ENCODE measurements at places on chromosomes 1 and 21.

GRCh38 chr1:173937062-173937461 lies 19.9 kb upstream of the SERPINC1 start:
- no peak for DNase-seq

DNA sequence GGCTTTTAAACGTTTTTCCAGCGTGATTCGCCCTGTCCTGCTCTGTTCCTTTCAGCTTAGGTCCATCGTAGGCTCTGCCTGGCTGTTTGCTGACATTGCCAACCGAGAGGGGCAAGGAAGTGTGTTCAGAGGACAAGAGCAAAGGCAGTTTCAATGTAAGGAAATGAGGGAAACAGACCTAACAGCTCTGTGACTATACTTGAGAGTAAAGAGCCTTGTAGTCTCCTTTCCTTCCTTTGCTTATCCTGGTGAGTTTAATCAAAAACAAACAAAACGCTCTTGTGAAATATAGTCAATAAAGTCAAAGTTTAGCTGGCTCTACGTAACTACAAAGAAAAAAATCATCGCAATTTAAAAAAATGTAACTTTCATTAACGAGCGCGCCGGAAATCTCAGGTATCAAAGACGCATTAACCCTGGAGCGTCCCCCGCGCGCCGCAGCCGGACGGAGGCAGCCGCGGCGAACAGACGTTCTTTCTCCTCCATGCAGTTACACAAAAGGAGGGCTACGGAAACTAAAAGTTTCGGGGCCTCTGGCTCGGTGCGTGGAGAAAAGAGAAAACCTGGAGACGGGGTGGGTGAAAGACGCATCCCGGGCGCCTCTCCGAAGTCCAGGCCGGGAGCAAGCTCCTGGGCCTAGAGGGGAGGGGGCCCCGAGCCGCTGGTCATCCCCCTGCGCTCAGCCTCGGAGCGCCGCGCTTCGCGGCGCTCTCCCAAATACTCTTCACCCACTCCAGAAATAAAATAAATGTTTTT lies 617 bp upstream of the ADGRL2 start:
- peak; percentile 38 for DNase-seq

DNA sequence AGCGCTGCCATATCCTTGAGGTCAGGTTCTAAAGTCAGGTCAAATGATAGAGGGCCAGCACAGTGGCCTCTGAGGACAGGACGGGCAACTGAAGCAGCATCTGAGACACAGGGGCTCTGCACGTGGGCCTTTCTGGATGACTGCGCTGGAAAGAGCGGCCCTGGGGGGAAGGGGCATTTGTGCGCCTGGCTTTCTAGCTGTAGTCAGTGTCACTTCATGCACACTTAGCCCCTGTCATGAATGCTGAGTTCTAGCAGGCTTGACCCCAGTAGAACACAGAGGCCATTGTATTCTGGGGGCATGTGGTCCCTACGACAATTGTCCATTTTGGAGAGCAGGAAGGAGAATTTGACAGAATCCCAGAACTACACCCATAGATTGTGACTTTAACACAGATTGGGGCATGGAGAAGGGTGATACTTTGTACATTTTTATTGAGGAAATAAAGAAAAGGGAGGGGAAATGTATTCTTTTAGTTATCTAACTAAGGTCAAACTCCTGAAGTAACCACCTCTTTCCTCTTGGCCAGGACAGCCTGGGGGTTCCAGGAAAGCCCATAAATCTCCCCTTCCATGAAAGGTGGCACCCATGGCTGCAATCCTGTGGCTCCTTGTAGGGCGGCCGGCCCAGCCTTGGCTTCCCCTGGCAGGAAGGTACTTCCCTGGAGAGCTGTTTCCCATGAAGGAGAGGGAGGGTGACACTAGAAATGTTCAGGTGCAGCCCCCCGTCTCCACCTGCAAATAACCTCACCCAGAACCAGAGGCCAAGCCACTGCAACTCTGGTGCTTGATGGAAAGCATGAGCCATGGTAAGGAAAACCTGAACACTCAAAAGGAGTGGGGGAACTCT lies 34.4 kb downstream of the NTPCR start:
- no peak for DNase-seq

DNA sequence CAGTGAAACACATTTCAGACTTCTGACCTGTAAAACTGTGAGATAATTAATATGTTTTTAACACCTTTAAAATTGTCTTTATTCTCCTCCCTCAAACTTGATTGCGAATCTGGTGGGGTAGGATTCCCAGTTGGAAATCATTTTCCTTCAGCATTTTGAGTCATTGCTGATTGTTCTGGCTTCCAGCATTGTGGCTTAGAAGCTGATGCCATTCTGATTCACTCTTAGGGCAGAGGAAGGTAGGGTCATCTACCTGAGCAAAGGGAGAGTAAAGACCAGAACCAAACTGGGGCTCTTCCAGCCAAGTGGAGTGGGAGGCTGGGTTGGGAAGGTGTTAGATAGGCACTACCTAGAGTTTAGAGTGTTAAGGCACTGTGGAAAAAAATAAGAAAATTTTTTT lies 61.2 kb downstream of the MPZL1 start:
- no peak for DNase-seq

DNA sequence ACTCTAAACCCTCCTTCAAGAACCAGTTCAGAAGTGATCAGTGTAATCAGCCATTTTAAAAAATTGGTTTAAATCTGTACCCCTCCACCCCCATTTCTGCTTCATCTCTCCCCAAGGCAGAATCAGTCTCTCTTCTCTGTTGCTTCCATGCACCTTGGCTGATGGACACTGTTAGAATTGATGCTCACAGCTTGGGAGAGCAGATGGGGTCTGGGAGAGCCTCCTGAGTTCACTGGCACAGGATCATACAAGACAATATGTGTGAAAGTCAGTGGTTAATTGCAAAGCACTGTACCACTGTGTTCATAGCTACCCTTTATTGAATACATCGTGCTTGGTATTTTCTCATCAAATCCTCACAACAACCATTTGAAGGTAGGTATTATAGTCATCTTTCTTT lies 140.9 kb downstream of the ROR1 start:
- DNase-seq, result no peak

GRCh38 chr1:172630056-172630818 lies 28.7 kb upstream of the FASLG start:
- DNase-seq, result no peak

DNA sequence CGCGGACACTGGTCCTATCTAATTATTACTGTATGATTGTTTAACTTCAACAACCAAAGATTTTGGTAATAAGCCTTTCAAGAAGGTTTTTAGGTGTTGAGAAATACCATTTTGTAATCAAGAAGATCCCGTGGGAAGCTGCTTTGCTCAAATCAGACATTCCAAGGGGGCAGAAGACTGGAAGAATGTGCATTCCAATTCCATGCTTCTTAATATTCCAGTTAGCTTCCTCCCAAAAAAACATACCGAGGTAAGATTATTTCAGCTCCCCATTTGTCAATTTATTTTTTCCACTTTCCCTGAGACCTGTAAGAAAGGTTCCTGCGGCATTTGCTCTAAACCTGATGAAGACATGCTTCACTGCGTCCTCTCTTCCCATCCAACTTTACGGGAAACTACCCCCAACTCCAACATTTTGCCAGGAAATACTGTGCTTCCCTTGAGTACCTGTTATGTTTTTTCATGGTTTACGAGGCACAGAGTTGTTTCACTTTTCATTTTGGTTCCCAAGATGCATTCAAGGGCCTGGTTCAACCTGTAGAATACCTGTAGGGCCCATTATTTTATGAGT lies 4.1 kb downstream of the CNN3 start:
- no peak for DNase-seq

DNA sequence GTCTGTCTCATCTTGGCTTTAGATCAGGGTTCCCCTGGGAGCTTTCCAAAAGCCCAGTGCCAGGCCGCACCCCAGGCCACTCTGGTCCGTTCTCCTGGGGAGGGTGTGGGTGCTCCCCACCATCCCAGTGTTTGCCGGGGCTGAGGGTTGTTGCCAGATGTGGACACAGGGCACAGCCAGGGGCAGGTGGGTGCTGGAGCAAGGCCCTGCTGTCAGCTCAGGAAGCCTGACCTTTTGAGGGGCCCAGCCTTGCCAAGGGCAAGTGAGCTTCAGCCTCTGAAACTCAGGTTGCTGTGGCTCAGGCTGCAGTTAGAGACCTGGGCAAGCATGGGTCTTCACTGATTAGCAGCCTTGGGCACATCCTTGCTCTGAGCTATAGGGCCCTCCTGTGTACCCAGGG lies 22.8 kb upstream of the ZBTB21 start:
- no peak for DNase-seq

DNA sequence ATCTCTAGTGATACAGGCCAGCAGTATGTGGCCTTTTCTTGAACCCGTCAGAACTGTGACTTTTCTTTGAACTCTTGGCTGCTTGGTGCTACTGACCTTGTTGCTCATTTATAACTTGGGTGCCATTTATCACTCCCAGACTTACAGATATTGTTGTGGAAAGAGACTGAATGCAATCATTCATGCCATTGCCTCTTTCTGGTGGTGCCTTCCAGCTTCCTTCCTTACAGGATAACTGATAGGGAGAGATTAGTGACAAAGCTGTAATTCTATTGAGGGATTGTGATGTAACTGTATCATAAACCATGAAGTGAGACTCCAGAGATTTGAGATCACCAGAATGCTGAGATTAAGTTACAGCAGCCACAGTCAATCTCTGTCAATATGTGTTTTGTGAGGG lies 256.5 kb downstream of the USP25 start:
- no peak for DNase-seq

DNA sequence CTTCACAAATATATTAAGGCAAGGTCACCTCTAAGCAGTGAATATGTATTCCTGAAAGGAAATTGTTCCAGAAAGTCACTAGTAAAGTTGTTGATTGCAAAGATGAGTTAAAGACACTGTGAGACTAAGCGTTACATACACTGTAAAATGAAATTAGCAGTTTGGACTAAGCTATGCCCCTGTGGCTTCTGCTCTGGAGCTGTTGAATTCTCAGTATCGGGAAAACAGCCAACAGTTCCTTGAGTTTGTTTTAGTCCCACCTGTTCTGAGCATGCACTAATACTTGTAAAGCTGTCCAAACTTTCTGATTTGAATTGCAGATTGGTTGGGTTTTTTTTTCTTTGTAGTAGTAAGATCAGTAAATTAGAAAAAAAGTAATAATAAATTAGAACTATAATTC lies 21.0 kb downstream of the ANGPTL1 start:
- DNase-seq, result no peak

DNA sequence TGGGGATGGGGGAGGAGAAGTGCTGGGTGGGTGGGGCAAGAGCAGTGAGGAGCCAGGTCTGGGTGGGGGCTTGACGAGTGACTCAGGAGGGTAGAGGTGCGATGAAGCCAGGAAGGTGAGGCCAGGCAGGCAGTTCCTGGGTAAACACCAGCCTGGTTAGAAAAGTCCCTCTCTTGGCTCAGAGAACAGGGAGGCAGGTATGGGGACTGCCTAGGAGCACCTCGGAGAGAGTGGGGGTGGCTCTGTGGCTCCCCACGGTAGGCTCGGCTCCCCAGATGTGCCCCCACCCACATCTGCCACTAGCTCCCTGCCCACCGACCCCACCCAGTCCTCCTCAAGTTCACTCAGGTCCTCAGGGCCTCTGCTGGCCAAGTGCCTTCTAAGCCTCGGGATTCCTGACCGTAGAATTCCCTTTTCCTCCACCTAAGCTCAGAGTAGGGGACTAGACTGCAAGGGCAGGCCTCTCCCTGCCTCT lies 1.2 kb downstream of the HSPG2 start:
- DNase-seq, result no peak

GRCh38 chr1:91696321-91696720 lies 189.6 kb downstream of the TGFBR3 start:
- DNase-seq, result no peak

- DNase-seq, result no peak
Measured at GRCh38 chr1:16979475-16980327, 719 bp downstream of the MFAP2 start.

DNA sequence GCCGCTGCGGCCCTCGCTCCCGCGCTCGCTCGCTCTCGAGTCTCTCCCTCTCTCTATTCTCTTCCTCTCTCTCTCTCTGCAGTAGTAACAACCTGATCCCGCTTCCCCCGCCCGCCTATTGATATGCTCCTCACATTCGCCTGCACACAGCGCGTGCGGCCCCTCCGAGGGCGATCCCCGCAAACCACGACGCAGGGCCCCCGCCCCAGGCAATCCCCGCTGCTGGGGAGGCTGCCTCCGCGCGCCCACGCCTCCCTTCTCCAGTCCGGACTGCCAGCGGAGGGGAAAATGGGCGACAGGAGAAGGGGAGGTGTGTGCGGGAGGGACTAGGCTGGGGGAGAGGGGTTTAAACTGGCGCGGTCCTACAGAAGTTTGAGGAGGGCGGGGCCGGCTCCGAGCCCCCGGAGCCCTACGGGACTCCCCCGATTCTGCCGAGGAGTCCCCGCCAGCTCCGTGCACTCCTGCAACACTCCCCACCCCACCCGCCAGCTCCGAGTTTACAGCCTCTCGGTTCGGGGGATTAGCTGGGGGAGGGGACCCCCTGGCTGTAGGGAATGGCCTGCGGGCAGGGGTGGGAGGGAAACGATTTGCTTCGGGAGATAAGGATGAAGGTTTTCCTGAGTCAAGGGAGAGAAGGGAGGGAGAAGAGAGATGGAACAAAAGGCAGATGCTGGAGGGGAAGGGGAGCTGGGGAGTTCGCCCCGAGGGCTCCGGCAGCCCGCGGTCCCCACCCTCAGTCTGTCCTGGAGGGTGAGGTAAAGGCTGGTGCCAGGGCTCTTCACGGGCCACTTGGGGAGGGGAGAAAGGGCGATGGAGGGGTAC lies 66.6 kb downstream of the SYT2 start:
- DNase-seq, result no peak

- peak; percentile 32 for DNase-seq
Measured at GRCh38 chr1:101236516-101237228, at the start of gene S1PR1. S1PR1 (plus strand) TSS chr1:101237019; CDS start chr1:101238985, 1,966 bp downstream.

- no peak for DNase-seq
Measured at GRCh38 chr21:15209224-15209623, 144.4 kb upstream of the NRIP1 start.

GRCh38 chr1:145977486-145978470 lies 13.3 kb downstream of the POLR3GL start:
- DNase-seq, result peak; percentile 89

DNA sequence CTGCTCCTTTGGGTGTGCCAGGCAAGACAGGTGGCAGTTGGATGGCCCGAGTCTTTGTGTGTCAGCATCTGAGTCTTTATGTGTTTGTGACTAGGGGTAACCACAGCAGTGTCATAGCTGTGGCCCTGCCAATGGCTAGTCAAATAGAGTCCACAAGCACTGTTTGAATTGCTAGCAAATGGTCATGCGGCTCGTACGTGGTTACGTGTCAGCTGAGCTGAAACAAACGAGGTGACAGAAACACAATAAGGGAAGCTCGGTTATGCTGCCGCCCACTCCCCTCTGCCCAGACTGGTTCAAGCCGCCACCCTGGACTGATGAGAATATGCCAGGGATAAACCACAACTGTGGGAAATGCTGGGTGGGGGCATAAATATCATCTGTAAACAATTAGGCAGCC lies 174.3 kb upstream of the LMO4 start:
- peak; percentile 79 for DNase-seq

Data from NCI-H526 treated with DMSO at 0.1 percent for 48 hours (cell line).